ENCODE measurements at places on chromosomes 6 and 20. TPM values are rescaled to one million over a fixed set of nuclear protein-coding genes. Genes with fewer than 3 reads are reported as not detected.

The GABRR1 gene
- total RNA-seq, result not detected

The PROKR2 gene
- not detected for total RNA-seq

The FOXS1 gene
- total RNA-seq, result not detected

The SRMS gene
- total RNA-seq, result not detected

The MSH5 gene
- 58.4 TPM for total RNA-seq

The FAM83C gene
- not detected for total RNA-seq

The ADGB gene
- total RNA-seq, result not detected

The DACT2 gene
- not detected for total RNA-seq

The GMPR gene
- total RNA-seq, result not detected

The NNAT gene
- not detected for total RNA-seq

The KCNG1 gene
- not detected for total RNA-seq

The OPN5 gene
- total RNA-seq, result not detected

The ZKSCAN8 gene
- 48.9 TPM for total RNA-seq

The PTGIS gene
- not detected for total RNA-seq

The CD24 gene
- 604 TPM for total RNA-seq

The SPATA2 gene
- 3.1 TPM for total RNA-seq

The FABP7 gene
- not detected for total RNA-seq

The TSBP1 gene
- not detected for total RNA-seq

The BPHL gene
- total RNA-seq, result 9.3 TPM

The TUBB2B gene
- total RNA-seq, result not detected

The VIP gene
- total RNA-seq, result not detected

The MYB gene
- 11.8 TPM for total RNA-seq

The MATN4 gene
- total RNA-seq, result not detected

The CCR6 gene
- not detected for total RNA-seq

The KCNQ2 gene
- not detected for total RNA-seq

The ARID1B gene
- 174 TPM for total RNA-seq

The CLVS2 gene
- not detected for total RNA-seq

The PAK1IP1 gene
- total RNA-seq, result 14.3 TPM

The ARHGAP40 gene
- 1.4 TPM for total RNA-seq

The GRM1 gene
- 0.40 TPM for total RNA-seq

The PRSS35 gene
- not detected for total RNA-seq

The RBM24 gene
- not detected for total RNA-seq

The FKBP1A gene
- 187 TPM for total RNA-seq

The OPRL1 gene
- total RNA-seq, result 34.0 TPM

The HS3ST5 gene
- not detected for total RNA-seq

The BEND3 gene
- 7.7 TPM for total RNA-seq

The COL11A2 gene
- 1.0 TPM for total RNA-seq

Data from Karpas-422 (cell line).